GM23338 (cell line): ENCODE measurements at places on chromosomes 2 and 18. TPM values are rescaled to one million over a fixed set of nuclear protein-coding genes. Genes with fewer than 3 reads are reported as not detected.

DNA sequence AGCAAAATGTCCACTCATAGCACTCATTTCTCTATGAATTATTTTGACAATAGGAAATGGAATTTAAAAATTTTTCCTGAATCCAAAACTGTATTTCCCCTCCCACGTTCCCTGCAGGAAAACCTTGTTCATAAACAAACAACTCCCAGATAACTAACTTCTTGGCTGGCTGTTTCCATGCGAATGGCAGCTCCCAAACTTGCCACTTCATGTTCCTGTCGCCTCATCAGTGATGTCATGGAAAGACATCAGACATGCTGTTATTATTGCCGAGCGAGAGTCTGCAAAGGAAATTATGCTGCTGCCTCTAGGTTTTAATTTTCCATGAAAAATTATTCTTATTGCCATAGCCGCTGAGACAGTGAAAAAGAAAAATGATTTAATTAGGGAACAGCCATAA, 117.0 kb upstream of the RIOK3 start:
- no peak for DNase-seq

GRCh38 chr2:209147981-209148380, 275.9 kb upstream of the MAP2 start:
- no peak for DNase-seq

The FZD7 gene
- polyA plus RNA-seq = 164 and 188 TPM in 2 replicates

GRCh38 chr2:109246176-109246575, 117.2 kb downstream of the SH3RF3 start:
- DNase-seq = no peak

DNA sequence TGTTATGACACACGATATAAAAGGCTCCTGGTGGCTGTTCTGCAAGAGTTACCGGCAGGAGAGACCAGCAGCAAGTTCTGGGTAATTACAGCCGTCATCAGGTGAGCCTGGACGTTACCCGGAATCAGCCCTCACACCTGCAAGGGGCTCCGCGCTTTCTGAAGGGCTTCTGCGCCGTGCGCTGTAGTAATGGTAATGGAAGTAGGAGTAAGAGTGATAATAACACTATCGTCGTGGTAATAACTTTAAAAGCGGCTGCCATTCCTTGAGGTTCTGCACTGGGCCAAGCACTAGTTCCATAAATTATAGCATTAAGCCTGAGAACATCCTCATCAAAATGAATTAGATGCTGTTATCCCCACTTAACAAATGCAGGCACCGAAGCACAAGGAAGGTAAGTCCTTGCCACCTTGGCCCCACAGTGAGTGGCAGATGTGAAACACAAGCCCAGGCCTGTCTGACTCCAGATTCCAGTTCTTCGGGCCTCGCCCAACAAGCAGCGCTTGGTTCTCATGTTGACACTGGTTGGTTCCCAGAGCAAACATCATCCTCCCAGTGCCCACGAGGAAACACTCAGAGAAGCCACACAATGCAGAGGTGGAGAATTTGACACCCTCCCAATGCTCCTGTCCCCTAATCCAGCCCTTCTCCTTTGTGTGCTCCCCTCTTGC, 205.2 kb downstream of the EIPR1 start:
- no peak for DNase-seq

DNA sequence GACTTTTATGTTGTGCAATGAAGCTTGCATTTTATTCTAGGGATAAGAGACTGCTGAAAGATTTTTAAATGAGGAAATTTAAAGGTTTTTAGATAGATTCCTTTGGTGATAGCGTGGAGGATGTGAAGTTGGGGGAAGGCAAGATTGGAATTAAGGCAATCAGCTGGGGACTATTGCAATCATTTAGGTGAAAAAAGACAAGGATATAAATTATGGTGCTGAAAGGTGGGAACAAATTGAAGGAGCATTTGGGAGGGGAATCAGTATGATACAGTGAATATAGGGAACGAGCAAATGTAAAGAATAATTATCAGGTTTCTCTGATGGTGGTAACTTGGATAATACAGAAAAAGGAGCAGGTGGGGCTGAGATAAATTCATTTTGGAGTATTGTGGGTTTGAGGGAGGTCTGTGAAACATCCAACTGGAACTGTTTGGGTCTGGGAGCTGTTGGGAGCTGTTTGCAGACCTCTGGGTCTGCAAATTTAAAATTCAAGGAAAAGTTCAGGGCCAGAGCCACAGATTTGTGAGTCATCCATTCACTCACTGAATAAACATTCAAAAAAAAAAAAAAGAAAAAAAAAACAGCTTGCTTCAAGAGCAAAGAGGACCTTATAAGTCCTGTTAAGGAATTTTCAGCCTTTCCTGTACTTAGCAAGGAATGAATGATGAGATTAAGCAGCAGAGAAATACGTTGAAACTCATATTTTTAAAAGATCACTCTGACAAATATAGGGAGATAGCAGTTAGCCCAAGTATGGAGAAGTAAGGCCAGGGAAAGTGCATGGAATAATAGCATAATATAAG, 257.5 kb upstream of the FN1 start:
- DNase-seq = no peak

GRCh38 chr18:26386002-26386401, 159.8 kb downstream of the TAF4B start:
- no peak for DNase-seq

GRCh38 chr2:238448031-238448955, 21.6 kb downstream of the ASB1 start:
- DNase-seq = no peak

The ORMDL1 gene
- 78.4 and 84.2 TPM in 2 replicates for polyA plus RNA-seq

DNA sequence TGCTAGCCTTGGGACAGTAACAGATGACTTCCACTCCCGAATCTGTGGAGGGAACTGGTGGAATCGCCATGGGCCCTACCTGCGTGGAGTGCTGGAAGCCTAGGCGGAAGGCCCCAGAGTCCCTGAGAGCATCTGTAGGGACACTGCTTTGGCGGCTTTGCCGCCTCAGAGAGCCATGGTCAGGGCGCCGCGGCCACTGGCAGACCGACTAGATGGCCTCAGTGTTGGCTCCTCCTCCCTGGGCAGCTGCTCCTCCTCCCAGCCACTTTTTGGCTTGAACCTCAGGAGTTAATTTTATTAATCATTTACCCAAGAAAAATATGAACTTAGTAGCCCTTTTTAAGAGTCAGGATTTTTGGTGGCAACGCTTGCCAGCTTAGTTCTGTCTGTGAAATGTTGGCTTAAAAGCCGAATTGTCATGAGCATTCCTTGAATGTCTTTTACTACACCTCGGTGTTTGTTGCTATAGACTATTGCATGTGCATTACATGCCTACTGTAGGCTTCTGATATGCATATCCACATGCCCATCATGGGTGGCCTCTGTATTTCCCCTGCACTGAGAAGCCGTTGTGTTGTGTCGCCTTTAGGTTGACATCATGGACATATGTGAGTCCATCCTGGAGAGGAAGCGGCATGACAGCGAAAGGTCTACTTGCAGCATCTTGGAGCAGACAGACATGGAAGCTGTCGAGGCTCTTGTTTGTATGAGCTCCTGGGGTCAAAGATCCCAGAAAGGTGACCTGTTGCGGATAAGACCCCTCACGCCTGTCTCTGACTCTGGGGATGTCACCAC, 2.4 kb downstream of the KLF11 start:
- DNase-seq = no peak

The TMEM169 gene
- polyA plus RNA-seq = 1.4 and 1.7 TPM in 2 replicates

The DUSP11 gene
- polyA plus RNA-seq = 21.0 TPM in 2 replicates

The CKAP2L gene
- polyA plus RNA-seq = 28.6 and 30.2 TPM in 2 replicates

The ANKRD62 gene
- polyA plus RNA-seq = not detected in 2 replicates

DNA sequence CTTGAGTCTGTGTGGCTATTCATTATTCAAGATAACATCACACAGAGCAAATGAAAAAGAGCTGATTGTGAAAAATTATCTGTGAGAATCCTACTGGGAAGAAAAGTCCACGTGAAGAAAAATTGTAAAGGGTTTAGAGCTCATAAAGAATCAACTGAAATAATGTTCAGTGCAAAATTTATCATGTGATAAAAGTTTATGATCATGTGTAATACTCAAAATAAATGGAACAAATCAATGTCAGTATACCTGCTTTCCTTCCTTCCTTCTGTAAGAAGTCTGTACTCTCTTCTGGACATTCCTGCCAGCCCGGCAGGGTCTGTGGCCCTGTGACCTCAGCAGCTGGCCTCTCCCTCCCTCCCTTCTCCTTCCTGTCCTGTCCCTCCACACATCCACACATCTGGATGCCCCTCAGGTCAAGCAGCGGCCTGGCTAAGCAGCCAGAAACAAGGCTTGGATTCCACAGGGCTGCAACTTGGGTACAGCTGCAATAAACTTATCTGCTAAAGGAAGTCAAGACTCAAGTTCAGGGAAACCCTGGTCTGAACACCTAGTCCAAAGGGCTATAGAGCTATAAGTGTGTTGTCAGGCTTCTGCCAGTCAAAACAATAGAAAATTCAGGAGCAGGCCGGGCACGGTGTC, 172.1 kb downstream of the MREG start:
- no peak for DNase-seq

DNA sequence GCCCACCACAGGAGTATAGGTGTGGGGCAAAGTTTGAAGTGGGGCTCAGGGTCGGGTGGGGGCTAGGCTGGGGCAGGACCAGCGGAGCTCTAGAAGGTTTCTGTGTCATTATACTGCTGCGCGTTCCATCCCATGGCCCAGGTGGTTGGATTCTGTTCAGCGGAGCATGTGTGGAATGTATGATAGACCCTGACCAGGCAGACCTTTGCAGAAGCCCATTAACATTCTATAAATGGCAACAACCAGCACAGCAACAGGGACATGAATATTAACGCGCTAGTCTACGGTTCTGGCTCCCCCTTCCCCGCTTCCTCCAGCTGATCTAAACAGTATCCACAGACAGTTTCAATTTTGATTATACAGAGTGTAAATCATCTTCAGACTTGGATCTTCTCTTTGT, 4.1 kb upstream of the PRKCE start:
- DNase-seq = no peak
